ENCODE measurements at places on chromosomes 4 and X.
A peak's percentile ranks its signal among the peaks of the same experiment; 100 is the strongest.

DNA sequence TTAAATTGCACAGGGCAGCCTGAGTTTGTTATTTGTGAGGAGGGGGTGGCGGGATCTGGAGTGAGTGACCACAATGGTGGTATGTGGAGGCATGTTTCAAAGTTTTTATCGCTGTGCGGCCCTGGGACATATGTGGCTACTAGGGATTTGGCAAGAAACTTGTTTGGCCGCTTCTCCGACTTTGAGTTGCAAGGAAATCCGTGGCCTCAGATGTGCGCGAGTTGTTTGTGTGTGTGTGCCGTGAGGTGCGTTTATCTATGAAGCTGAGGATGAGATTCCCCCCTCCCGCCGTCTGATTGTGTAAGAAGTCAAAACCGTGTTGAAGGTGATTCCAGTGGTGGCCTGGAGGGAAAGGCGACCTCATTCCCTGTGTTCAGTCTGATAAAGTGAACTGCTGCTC is 1.4 kb downstream of the JADE3 start:
- DNase-seq = no peak

DNA sequence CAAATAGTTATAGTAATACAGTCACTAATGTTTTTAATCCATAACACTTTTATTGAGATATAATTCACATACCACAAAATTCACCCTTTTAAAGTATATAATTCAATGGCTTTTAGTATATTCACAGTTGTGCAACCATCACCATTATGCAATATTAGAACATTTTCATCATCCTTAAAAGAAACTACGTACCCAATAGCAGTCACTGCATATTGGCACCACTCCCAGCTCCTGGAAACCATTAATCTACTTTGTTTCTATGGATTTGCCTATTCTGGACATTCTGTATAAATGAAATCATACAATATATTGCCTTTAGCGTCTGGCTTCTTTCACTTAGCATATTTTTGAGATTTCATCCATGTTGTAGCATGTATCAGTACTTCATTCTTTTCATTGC is 99.3 kb downstream of the AMMECR1 start:
- no peak for DNase-seq

DNA sequence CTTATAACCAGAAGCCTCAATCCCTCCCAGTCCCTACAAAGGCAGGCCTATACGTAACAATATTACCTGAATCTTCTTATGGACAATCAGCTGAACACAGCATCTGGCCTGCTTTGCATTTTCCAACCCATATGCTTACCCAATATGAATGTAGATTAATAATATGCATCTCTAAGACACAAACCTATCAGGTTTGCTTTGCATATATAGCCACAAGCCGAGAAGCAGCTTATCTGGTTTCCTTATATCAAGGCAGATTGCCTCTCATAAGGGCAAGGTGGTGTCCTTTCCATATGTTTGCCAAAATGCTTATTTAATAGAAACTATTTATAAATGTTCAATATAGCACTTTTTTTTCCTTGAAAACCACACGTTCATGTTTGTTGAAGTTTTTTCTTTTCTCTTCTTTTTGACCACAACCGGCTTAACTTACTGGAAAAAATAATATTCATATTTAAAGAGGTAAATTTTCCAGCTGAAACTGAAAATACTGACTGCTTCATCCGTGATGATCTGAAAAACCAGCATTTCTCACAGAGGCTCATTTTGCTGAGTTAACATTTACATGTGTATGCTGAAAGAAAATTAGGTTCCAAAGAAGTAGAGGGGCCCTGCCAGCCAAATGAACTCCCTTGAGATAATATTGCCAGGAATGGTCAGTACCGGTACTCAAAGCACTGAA is 3.8 kb downstream of the IL21 start:
- DNase-seq = no peak

GRCh38 chr4:47031011-47031678 is at the start of gene GABRB1:
TSS of gene GABRB1 (plus strand) at chr4:47031567.
- peak; percentile 21 for DNase-seq

- DNase-seq = no peak
Observed at GRCh38 chr4:30256116-30256832, 463.9 kb upstream of the PCDH7 start.

DNA sequence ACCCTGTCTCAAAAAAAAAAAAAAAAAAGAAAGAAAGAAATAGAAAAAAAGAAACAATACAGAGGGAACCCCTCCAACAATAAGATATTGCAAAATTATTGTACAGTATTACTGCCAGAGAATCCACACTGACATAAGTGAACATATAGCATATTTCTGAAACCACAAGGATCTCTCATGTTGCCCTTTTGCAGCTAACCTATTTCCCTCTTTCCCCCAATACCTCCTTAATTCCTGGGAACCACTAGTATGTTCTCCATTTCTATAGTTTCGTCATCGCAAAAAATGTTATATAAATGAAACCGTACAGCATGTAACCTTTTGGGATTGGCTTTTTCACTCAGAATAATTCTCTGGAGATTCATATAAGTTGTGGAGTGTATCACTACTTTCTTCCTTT is 20.0 kb upstream of the BMP2K start:
- no peak for DNase-seq

DNA sequence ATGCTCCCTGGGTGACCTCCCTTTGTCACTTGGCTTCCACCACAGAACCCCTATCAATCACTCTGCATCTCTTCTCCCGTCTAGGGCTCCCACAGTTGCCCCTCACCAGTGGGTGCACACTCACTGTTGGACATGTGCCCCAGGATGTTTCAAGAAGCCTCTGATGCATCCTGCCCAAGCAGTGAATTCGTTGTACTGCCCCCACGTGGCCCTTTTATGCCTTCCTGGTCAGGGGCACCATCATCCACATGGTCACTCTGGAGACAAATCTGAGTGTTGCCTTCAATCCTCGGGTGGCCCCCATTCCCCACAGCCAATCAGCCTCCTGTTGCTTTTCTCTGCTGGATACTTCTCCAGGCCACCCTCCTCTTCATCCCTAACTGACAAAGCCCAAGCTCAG is 12.2 kb downstream of the ITIH6 start:
- DNase-seq = no peak

GRCh38 chrX:14832151-14832550 is 40.7 kb downstream of the FANCB start:
- no peak for DNase-seq

DNA sequence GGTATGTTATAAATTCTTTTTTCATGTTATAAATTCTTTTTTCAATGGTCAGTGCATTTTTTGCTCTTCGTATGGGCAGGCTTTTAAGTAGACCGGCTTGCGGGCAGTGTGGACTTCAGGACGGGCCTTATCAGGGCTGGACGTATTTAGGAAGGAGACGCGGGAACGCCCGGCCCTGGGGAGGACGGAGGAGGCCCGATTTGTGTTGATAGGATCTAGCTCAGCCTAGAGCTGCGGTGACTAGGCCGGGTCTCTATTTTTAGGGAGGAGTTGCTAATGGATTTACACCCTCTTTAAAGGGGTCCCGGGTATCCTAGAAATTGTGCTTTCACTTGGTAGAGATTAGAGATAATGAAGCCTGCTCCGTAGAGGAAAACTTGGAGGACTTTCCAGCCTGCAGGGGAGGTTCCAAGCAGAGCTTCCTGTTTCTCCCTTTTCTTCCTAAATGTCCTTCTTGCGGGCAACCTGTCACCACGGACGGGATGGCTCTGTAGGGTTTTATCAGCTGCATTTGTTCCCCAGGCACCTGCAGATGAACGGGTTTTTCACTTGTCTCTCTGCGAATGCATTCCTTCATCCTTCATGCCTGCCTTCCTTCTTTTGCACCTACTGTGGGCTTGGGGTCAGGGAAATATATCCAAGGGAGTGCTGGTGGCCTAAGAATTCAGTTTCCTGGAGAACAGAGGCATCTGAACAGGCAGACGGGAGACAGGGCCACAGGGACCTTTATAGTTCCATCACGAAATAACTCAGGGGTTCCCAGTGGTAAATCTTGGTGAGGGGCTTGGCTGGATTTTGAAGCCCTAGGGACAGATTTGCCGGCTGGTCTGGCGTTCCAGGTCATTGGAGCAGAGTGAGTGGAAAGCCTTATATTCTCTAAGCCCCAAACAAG is 1.4 kb downstream of the CD99 start:
- no peak for DNase-seq

Measured in CD4-positive, alpha-beta T cell treated with Interleukin-4 for 1 hour (primary cell).